ENCODE measurements at places on chromosomes 1 and 21.

- DNase-seq: peak; percentile 22
Observed at GRCh38 chr1:26350701-26351589, 3.0 kb downstream of the CRYBG2 start.

DNA sequence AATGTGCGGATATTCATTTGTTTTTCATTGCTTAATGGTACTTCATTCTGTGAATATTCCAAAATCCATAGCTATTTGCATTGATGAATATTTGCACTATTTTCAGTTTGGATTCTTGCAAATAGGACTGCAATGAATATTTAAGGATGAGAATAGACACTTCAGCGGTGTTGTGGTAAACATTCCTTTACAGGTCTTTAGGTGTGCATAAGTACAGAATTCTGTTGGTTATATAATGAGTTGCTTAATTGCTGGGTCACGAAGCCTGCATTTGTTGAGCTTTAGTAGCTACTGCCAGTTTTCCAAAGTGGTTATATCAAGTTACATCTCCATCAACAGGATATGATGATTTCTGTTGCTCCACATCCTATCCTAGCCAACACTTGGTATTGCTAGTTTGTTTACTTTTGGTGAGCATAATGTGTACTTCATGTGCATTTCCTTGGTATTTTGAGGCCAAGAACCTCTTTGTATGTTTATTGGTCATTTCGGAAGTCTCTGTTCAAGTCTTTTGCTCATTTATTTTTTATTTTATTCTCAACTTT lies 64.2 kb upstream of the CYYR1 start:
- DNase-seq: no peak

DNA sequence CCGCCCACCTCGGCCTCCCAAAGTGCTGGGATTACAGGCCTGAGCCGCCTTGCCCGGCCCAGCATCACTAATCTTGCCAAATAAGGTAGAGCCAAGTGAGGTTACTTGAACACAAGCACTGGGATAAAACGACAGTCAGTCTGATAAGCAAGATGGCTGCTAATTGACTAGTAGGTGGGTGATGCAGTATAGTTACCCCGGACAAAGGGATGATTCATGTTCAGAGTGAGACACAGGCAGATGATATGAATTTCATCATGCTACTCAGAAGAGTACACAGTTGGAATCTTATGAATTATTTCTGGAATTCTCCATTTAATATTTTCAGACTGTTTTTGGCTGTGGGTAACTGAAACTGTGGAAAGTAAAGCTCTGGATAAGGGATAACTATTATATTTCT lies 178.4 kb downstream of the USP25 start:
- no peak for DNase-seq

DNA sequence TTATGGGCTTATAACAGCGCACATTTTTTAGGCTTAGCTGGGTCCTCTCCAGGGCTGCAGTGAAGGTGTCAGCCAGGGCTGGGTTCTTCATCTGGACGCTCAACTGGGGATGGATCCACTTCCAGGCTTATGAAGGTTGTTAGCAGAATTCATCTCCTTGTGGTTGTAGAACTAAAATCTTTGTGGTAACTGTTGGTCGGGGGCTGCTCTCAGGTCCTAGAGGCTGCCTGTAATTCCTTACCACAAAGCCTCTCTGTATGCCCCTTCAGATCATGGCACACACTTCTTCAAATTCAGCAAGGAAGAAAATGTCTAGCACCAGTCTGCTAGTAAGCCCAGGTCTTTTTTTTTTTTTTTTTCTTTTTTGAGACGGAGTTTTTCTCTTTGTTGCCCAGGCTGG lies 40.9 kb upstream of the EPS8L3 start:
- no peak for DNase-seq

GRCh38 chr21:27062443-27062842 lies 95.6 kb upstream of the ADAMTS5 start:
- no peak for DNase-seq

GRCh38 chr1:150516050-150516591 lies 569 bp downstream of the FALEC start:
- DNase-seq: no peak

- DNase-seq: peak; percentile 31
Observed at GRCh38 chr1:227370533-227371254, 52.4 kb upstream of the CDC42BPA start.

- DNase-seq: no peak
Observed at GRCh38 chr1:152585586-152585985, 5.3 kb upstream of the LCE3D start.

GRCh38 chr1:30596470-30596869 lies 126.9 kb downstream of the MATN1 start:
- DNase-seq: no peak

DNA sequence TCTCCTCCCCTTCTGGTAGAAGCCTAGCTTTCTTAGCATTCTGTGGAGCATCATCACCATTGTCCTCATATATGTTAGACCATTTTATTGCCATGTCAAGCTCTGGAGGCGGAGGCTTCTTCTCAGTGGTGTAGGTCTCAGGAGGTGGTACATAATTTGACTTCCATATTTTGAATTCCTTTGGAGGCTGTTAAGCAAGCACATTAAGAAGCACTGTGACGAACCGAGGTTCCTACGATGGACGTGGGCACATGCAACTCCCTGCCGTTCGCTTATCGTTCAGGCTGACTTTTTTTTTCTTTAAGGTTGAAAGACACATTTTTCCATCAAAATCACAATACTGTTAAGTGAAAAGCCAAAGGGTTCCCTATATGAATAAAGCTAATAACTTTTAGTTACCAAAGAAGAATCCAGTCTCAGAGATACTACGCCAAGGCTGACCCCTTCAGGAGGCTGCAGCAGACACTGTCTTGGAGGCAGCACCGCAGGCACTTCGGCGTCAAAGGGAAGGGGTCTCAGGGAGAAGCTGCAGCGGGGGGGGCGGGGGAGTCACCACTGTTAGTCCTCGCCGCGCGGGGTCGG lies 835 bp downstream of the C1orf52 start:
- no peak for DNase-seq

DNA sequence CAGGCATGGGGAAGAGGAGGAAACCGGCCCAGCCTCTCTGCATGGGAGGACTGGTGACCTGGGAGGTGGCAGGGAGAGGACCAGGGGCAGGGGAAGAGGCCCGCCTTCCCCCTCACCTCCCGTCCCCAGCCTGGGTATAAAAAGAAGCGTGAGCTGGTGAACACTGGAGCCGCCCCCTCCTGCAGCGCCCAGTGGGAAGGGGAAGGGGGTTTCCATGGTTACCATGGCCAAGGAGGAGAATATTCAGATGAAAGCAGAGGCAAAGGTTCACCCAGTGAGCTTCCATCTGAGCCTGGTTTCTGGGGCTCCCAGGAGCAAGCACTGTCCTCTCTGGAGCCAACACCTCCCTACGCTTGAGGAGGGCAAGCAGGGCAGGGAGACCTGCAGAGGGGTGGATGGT lies 54.9 kb downstream of the ACOT7 start:
- DNase-seq: no peak

DNA sequence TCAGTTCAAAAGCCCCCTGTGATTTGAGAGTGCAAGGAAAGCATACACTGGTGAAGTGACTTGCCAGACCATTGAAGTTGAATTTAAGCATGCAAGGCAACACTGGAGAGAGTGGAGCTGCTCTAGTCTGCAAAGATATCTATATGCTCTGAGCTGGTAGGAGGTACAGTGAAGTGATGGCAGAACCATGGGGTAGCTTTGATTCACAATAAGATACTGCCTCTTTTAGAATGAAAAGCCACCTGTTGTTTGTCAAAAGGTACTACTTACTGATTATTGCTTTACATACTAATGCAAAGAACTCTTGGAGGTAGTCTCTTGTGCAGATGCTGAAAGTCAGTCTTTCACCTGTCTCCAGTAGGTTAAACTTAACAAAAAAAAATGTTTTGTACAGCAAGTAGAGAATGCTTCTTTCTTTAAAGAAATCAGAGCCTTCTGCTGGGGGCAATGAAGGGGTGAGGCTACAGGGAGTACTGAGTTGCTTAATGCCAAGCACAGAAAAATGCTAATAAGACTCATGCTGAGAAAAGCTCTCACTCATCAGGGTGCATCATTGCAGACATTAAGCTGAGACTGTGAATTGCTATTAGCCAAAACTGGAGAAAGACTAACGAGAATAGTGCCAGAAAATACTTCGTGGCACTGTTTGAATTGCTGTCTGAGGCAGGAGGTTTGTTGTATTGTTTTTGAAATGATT lies 1150.5 kb upstream of the TMPRSS15 start:
- DNase-seq: no peak

DNA sequence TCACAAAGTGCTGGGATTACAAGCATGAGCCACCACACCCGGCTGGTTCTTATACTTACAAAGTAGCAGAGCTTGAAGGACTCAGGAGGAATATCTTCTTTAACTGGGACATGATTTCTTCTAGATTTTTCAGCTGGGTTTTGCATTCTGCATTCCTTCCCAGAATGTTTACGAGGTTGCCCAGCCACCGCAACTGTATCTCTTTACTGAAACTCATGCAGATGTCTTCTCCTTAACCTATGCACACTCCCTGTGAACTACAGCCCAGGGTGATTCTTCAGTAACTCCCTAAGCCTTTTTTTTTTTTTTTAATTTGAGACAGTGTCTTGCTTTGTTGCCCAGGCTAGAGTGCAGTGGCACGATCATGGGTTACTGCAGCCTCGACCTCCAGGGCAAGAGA lies 8.7 kb upstream of the DOP1B start:
- DNase-seq: no peak

- no peak for DNase-seq
Observed at GRCh38 chr1:84350550-84350949, 47.7 kb upstream of the DNASE2B start.

- no peak for DNase-seq
Observed at GRCh38 chr1:180816132-180816531, 96.6 kb upstream of the KIAA1614 start.

DNA sequence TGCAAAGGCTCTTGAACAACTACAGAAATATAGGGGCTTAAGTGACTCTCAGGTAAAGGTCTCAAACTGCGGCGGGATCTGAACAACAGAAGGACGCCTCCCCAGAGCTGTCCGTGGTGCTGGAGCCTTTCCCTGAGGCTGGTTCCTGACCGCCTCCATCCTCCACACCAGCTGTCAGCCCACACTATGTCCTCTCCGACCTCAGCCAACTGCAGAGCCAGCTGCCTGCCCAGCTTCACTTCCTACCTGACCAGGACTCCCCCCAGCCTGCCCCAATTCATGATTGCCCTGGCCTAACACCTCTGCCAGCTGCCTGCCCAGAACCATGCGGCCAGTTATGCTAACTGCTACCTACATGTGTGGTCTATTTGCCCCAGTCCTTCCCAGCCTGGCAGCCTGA lies 63.6 kb upstream of the ZC3H12A start:
- no peak for DNase-seq

- no peak for DNase-seq
Observed at GRCh38 chr1:209241487-209241886, 342.0 kb upstream of the CAMK1G start.

GRCh38 chr1:43153443-43153842 lies 18.6 kb downstream of the EBNA1BP2 start:
- DNase-seq: no peak

GRCh38 chr1:60423146-60423780 lies 349.7 kb upstream of the C1orf87 start:
- no peak for DNase-seq

DNA sequence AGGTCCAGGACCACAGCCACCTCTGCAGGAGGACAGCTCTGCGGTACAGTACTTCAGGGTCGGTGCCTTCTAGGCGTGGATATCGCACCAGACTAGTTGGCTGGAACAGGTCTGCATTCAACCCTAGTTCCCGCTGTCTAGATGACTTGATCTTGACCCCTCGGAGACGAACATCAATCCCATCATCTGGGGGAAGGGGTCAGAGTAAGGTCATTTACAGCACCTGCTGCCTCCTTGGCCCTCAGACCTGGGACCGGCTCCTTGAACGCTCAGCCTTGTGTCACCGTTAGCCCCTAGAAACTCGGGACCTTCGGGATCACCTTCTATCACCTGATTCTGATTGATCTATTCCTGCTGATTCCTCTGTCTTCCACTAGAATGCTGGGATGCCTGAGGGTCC lies 2.6 kb downstream of the HECTD3 start:
- DNase-seq: no peak

DNA sequence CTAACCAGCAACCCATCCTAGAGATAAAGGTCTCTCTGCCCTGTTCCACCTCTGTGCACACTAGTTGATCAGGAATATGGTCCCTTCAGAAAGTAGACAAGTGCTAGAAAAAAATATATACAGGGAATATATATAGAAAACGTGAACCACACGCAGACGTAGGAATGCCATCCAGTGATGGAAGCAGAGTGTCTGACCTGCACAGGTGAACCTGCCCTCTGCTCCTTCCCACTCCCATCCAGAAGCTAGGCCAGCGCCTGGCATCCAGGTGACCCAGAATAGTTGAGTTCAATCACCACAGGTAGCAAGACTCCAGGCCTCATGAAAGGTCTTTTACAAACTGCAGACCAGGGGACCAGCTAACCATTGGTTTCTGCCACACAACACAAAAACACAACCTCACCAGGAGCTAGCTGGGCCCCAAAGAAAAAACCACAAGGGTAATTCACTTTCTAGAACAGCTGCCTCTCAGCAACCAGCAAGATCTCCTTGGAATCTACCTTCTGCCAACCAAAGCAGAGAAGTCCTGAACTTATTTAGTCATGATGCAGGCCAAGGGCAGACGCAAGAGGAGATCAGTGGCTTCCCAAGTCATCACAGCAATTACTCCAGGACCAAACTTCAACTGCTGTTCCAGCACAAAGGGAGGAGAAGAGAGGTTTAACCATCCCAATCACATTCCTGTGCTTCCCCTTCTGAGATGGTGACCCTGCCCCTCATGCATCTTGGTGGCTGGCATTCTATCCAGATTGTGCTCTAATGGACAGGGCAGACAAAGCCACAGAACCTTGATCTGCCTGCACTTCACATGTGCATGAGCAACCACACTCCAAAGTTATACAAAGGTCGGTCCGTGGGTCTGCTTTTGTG lies 53.0 kb downstream of the GPR161 start:
- DNase-seq: no peak

- no peak for DNase-seq
Observed at GRCh38 chr1:211309617-211310016, 17.0 kb upstream of the TRAF5 start.

DNA sequence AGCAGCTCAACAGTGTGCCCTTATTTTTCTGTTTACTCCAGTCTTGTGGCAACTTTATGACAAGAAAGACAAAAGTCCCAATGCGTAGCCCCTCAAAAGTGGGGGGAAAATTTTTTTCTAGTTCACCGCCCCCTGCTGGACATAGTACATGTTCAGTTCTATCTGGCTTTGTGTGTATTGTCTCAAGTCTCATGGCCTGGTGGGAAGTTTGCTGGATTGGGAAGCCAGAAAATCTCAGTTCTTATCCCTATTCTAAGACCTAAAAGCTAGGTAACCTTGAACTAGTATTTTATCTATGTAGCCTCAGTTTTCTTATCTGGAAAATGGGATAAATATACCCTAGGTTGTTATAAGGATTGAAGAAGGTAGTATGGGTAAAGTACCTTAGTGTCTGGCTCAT lies 55.8 kb upstream of the LDLRAP1 start:
- DNase-seq: no peak
